ENCODE measurements at places on chromosomes 7 and 10.

DNA sequence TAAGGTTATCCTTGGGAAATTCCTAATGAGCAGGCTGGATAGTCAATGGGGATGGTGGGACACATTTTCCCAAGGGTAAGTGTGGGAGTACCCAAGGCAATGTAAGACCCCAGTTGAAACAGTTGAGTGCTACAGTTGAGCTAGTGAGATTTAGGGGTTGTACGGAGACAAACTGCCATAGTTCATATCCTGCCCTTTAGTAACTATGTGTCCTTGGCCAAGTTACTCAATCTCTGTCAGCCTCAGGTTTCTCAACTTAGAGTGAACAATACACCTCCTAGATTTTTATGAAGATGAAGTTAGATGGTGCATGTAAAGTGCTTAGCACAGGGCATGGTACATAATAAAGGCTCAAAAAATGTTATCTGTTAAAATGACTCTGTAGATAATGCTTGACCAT is 20.5 kb downstream of the HABP2 start:
- DNase-seq, result no peak

DNA sequence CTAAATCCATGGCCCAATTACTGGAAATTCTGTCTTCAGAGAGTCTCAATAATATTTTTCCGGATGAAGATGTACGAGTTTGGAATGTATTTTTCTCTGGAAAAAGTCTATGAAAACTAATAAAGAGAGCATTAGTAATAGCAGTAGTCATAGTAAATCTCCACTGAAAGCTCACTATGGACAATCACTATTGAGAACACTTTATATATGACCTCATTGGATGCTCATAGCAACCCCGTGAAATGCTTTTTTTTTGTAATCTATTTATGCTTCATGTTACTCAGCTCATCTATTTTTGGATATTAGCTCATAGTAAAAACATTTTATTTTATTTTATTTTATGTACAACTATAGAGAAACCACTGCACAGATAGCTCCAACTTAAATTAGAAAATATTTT is 94.3 kb upstream of the MYO3A start:
- no peak for DNase-seq

DNA sequence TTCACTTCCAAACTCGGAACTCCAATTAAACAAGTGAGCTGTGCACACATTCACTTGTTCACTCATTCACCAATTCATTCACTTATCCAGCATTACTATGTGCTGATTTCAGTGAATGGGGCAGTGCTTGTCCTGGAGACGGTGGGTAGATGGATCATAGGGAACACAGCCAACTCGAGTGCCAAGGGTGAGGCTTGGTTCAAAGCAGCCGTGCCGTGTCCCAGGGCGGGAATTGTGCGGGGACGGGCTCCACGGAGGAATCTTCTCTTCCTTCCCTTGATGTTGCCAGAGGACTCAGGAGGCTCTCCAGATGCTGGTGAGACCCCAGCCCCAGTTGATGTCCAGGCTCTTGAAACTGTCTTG is 2.9 kb downstream of the SH2D4B start:
- DNase-seq, result no peak

- no peak for DNase-seq
Measured at GRCh38 chr7:110541962-110542361, 549.0 kb upstream of the LRRN3 start.

DNA sequence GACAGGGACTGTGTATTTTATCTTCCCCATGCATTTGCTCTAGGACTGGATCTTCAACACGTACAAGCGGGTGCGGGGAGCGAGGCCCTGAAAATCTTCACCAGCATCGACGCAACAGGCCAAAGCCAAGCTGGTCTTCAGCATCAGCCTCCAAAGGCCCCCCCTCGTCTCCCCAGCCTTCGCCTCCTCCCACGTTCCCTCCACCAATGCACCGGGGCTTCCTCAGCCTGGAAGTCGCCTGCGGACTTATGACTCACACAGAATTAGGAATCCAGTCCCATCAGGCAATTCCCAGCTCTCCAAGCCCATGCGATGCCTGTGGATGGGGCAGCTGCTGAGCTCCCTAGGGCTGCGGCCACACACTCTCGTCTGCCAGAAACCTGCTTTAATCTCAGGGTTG is 36.3 kb upstream of the RNF32 start:
- DNase-seq, result no peak

DNA sequence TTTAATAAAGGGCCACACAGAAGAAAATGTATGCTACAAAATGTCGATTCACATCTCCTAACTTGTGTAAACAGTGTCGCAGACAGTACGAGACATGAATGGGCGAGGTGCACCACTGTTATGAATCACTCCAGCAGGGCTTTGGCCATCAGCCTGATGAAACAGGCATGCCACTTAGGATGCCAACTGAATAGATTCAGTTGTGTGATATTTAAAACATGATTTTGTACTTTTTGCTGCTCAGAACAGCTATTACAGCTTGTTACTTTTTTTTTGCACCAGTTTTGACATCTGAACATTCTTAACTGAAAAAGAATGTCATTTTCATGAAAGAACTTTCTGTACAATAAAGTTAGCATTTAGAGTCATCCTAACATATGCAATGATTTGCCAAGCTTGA is 138.1 kb downstream of the VTI1A start:
- DNase-seq, result no peak

GRCh38 chr10:92572362-92573090 is 1.4 kb downstream of the IDE start:
- DNase-seq, result no peak

GRCh38 chr10:132705173-132705572 is 80.8 kb downstream of the NKX6-2 start:
- DNase-seq, result no peak

DNA sequence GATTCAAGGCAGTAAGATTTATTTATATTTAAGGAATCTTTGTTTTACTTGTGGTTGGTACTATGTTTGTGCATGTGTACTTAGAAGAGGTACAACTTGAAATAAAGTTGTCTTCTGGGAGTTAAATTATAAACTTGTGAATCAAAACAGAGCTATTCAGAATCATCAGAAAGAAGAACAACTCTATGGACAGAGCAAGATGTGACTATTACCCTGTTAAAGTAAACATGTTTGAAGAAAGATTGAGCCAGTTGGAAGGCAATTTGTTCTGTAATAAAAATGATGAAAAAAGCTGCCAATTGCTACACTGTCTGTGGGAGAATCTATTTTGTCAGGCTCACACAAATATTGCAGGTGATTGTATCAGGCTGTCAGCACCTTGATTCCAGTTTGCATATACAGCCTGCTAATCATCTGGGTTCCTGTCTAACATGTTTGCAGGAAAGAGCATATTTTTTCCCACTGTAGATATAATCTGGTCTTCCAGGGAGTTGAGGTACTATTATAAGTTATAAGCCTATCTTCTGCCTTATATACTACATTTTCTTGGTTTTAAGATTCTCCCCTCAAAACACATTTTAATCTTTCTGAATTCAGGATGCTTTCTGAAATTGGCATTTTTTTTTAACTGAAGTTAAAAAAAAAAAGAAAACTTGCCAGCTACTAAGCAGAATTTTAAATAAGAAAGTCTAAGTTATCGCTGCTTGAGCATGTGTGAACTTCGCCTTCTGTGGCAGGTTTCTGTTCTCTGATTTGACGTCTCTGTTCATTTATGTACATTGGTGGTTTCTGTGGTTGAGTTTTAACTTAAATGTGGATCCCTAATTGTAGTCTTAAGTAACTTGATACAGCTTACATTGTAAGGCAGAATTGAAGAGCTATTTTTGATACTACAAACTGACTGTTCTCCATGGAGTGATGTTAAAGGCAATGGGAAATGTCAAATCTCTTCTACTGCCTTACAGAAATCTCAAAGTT is 46.0 kb downstream of the ZNRF2 start:
- DNase-seq, result no peak

GRCh38 chr10:131556897-131557495 is 245.5 kb upstream of the TCERG1L start:
- no peak for DNase-seq

DNA sequence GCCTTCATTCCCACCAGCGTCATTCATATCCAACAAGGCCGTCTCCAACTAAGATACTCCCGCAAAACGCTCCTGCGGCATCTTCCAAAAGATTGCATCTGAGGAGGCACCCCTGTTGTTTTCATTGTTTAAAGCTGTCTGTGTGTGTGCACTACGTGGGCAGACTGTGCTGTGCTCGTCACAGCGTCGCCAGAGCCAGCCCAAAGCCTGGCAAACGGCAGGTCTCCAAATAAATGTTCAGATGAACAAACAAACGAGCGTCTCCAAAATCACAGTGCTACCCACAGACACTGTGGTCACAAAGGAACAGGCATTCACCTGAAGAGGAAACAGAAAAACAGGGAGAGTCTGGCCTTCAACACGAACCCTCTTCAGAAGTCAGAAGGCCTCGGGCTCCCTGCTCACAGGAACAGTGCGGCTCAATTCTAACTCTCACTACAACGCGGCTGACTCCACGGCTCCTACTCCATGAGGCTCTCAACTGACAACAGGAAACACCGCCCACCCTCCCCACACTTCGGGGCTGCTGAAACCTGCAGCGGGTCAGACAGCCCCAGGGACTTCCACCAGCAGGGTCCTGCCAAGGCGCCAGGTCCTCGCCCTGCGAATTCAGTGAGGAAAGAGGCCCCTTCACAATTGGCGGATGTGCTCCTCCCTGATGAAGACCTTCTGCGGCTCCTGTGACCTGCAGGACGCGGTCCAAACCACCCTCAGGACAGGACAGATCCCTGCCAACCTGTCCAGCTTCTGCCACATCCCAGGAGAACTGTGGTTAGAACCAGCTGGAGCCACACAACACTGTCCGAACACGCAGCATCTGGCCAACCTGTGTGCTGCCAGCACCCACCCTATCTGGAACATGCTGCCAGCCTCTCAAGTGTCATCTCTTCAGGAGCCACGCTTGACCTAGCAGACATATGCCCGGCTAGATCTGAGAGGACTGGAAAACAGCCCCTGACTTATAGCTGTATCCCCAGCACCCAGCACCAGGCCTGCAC is 36.1 kb downstream of the MAD1L1 start:
- no peak for DNase-seq
